NCI-H187 treated with DMSO at 0.1 percent for 48 hours (cell line): ENCODE measurements at places on chromosomes 12 and 14.

DNA sequence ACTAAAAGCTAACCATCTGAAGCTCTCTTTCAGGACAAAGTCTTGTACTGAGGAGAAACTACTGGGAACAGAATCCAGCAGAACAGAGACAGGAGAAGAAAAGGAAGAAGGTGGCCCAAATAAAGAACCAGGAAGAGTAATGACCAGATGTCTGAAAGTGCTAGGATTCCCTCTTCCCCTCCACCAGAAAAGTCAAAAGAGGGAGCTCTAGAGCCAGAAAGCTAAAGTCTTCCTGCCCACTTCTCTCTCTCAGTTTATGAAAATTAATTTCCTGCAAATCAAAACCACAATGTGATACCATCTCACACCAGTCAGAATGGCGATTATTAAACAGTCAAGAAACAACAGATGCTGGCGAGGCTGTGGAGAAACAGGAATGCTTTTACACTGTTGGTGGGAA is 47.2 kb downstream of the SPPL3 start:
- DNase-seq, result no peak

- DNase-seq, result no peak
Measured at GRCh38 chr12:89269174-89269573, 83.1 kb downstream of the DUSP6 start.

DNA sequence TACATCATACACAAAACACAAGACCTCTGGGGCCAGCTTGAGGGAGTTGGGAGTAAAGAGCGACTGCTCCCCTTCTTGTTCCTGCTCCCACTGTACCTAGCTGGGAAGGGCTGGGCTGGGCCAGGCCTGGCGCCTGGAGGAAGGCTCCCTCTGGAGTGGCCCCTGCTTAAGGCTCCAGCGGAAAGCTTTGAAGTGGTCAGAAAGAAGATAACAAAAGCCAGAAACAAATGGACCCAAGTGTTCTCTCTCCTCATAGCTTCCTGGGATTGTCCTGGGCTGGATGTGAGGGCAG is 25.3 kb downstream of the PRPF40B start:
- no peak for DNase-seq

DNA sequence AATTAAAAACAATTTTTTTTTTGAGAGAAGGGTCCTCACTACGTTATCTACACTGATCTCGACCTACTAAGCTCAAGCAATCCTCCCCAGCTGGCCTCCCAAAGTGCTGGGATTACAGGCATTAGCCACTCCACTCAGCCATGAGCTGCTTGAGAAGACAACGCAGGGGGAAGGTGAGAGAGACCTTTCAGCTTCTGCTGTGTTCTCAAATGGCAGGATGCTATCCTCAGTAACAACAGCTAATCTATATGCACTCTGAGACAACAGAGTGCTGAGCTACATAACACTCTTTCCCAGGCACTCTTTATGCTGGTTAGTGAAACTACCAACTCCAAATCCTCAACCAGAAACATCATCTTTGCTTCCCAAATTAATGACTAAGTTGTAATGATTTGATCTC is 526.1 kb downstream of the CCER1 start:
- DNase-seq, result no peak

DNA sequence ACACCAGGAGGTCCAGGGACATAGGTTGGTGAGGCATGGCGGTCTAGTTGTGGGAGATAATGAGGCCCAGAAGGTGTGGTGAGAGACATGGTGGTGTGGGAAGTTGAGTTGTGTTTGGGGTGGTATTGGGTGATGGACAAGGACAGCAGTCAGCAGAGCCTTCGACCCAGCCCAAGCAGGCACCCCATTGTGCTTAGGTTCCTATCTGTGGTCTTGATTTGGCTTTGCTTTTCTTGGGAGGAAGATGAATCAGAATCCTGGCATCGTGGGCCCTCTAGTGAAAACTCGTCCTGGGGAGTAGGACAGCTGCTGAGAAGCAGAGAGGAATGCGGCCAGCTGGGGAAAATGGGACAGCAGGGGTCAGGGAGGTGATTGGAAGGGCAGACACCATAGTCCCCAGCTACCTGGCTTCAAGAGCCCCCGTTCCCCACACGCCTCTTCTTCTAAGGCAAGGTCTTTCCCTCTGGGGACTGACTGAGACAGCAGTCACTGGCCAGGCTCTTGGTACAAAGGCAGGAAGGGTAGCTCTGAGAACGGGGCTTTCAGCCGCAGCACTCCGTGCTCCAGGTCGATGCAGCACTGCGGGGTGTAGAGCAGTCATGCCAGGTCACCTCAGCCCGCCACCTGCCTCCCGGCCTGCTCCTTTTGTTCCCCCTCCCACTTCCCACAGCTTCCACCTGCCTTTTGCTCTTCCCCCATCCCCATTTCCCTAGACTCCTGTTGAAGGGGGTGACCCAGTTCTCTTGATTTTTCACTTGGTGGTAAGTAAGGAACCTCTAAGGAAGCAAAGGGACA is 7.9 kb downstream of the NRIP2 start:
- DNase-seq, result no peak

- DNase-seq, result no peak
Measured at GRCh38 chr14:65972891-65973290, 513.3 kb upstream of the CCDC196 start.

- no peak for DNase-seq
Measured at GRCh38 chr12:131363841-131364495, 346.9 kb upstream of the SFSWAP start.

DNA sequence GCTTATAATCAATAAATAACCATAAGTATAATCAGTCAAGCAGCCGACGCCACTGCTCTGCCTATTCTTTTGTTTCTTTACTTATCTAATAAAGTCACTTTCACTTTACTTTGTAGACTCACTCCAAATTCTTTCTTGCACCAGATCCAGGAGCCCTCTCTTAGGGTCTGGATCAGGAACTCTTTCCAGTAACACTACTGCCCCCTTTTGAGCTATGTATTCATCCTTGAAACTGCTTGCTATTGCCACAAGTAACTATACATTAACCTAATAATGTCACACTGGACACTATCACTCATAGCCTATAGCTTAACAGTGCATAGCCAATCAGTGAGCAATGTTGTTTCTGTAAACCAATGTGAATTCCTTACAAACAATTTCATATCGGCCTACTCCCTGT is 2.8 kb upstream of the NID2 start:
- DNase-seq, result no peak

- no peak for DNase-seq
Measured at GRCh38 chr12:95326445-95326844, 108.8 kb downstream of the VEZT start.

DNA sequence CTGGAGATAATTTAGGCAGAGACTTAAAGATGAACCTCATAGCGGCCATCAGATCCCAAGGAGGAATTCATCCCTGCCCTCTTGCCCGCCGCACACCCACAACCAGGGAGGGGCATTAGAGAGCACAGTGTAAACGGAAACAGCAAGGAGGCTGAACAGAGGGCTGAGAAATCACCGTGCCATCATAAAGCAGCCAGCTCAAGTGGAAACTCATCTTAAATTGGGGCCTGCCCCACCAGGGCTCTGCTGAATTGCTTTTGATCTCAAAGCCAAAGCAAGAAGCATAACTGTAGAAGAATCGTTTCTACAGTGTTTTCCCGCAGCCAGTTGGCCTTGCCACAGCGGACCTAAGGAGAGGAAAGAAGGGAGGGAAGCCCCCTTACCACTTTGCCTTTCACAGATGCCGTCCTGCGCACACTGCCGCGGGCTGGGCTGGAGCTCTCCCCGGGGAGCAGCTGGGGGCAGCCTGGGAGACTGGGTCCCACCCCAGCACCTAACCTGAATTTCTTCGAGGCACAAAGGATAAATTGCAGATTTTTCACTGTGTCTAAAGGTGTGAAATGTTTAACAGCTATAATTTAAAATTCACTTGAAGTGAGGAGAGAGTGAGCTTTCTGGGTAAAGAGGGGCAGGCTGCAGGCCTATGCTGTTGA is 51.8 kb upstream of the MMP17 start:
- DNase-seq, result no peak

DNA sequence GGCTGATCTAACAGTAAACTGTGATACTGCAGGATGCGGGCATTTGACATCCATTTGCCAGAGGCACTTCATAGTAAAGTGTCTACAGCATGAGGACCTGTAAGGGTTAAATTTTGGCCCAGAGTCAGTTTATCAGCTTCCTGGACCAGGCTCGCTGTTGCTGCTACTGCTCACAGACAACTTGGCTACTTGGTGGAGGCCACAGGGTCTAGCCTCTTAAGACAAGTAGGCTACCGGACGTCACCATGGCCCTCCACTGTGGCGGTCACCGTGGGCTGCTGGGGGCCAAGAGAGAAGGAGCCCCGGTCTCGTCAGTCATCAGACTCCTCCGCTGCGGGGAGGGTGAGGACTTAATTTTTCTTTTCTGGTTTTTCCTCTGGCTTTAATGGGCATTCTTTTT is 117.3 kb upstream of the PZP start:
- DNase-seq, result no peak

DNA sequence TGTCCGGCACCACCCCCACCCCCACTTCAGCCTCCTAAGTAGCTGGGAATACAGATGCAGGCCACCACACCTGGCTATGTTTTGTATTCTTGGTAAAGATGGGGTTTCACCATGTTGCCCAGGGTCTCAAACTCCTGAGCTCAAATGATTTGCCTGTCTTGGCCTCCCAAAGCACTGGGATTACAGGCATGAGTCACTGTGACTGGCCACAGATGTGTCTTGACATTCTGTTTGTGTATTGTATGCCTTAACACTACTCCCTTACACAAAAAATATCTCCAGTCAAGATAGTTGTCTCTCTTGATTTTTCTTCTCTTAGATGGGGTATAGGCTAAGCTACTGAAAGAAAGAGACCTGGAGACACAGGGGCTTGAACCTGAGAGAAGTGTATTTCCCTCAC is 17.6 kb downstream of the CLEC14A start:
- no peak for DNase-seq

GRCh38 chr14:102951034-102951433 is 28.6 kb downstream of the AMN start:
- DNase-seq, result no peak

DNA sequence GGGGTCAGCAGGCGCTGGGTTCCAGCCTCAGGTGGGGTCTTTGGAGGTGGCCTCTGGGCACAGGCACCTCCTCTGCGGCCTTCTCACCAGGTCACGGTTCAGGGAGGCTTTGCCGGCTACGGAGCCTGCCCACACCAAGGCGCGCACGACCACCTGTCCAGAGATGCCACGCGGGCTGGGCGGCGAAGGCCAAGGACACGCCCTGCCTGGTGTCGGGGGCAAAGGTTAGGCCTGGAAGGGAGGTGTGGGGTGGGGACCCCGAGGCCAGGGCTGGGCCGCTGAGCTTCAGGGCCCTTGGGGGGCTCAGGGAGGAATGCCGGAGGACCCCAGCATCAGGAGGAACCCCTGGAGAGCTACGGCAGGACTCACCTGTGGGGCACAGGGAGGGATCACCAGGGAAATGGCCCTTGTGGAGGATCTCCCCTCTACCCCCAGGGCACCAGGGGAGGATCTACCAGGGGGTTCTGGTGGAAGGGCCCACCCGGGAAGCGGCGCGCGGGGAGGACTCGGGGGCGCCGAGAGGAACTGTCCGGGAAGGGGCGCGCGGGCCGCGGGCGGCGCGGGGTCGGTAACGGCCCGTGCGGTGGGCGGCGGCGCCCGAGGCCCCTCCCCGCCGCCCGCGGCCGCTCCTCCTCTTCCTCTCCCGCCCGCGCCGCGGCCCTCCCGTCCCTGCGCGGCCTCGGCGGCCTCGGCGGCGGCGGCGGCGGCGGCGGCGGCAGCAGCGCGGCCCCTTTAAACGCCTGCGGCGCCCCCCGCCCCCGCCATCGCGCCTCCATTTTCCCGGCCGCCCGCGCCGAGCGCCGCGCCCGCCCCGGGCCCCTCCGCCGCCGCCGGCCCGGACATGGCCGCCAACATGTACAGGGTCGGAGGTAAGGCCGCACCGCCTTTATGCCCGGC is at the start of gene MTA1:
MTA1 (plus strand) TSS at position 633 of the 897 bp plus-strand sequence; CDS start at position 842, 209 bp downstream.
- no peak for DNase-seq

DNA sequence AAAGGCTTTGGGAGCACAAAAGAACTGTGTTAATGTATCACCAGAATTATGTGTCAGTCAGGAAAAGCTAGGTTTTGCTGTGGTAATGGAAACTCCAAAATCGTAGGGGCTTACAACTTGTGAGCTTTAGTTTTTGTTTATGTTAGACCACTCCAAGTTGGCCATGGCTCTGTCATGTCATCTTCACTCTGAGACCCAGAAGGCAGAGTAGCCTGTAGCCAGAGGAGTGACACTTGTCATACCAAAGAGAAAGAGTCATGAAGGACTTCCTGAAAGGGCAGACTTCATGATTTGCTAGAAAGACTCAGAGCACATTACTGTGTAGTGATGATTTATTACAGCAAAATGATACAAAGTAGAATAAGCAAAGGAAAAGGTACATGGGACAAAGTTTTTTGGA is 133.6 kb upstream of the SSTR1 start:
- DNase-seq, result no peak

DNA sequence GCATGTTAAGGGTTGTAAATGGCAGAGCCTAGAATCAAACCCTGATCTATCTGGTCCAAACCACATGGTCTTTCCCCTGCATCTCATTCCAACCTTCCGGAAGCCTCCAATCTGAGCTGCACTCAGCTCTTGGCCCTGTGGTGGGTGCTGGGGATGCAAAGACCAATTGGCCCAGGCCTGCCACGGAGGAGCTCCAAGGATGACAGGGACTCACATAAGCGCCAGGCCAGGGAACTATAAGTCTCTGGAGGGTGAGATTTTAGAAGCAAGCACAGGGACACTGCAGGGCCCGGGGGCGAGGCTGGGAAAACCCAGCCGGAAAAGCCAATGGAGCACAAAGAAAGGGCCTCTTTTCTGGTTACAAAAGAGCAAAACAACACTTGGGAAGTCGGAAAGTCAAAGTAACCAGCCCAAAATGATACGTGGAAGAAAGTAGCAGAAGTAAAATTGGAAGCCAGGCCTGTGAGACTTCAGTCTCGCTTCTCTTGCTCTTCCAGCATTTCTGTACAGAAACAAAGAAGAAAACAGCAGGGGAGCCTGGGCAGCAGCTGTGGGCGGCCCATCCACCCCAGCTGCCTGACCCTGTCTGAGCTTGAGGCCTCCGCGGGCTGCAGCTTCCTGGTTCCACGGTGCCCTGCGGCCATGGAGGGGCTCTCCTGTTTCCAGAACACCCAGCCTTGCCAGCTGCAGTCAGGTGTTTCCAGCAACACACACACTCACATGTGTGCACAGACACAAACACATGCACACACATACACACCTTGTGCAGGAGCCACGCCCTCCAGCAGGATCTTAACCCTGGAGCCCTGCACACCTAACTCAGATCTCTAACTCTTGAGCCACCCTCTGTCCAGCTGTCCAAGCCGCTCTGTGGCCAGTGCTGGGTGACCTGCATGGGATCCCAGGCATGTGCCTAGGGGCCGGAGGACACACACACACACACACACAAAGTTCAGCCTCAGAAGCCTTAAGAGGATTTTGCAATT is 178.2 kb downstream of the BCL11B start:
- no peak for DNase-seq

- no peak for DNase-seq
Measured at GRCh38 chr14:61620130-61620946, 75.0 kb upstream of the HIF1A start.

DNA sequence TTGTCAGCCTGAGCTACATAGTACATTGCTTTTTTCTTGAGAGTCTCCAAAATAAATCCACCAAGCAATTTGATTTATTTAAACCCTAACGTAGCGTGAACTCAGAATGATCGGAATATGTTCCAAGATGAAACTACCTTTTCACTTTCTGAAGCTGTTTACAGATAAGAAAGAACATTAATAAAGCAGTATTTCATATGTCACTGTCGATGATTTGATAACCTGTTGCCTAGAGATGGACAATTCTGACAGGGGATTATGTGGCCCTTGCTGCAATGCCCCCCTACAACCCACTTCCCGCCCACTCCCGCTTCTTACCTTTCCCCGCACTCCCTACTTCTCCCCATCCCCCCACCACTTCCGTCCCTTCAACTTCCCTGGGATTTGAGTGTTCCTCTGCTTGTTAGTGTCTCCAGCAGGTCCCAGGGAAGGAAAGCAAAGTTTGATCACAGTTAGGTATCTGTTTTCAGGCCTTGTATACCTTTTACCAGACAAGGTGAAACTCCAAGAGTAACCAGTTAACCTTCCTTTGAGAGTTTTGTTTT is 229.2 kb upstream of the HMGA2 start:
- no peak for DNase-seq
